ENCODE measurements at places on chromosomes 2 and 18.
A peak's percentile ranks its signal among the peaks of the same experiment; 100 is the strongest.

DNA sequence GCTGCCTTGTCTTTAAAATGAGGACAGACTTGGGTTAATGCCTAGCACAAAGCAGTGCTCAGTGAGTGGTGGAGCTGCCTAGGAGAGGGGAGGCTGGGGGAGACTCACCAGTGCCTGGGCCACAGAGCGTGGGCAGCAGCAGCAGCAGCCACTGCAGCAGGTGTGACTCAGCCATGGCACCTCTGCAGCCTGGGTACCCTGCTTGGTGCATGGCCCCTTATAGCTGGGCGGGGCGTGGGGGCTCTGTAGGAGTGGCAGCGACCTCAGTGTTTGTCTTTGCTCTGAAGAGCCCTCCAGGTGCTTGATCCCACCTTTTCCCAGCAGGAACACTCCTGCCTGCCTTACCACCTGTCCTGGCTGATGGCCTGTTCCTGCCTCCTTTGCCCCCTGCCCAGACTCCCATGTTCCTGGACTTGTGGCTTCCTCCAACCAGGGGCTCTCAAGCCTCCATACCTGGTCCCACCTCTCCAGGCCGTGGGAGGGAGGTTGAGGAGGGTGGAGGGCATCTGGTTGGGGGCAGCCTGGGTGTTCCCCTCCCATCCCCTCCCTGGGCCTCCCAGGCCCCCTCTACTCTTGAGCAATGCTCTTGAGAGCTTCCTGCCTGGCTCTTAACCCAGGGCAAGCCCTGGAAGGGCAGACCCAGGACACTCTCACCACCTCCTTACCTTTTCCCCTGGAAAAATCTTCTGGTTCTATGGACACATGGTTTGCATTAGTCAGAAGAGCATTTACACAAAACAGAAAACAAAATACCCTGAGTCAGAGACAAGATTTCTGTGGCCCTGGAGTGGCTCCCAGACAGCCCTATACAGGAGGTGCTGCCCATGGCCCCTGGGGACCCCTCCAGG, at the start of gene SFTPB:
TSS of gene SFTPB (minus strand) at position 191 of the 848 bp plus-strand sequence. CDS start at position 175, 16 bp downstream.
- DNase-seq: no peak

GRCh38 chr18:78892721-78893120, 86.9 kb upstream of the SALL3 start:
- DNase-seq: no peak

DNA sequence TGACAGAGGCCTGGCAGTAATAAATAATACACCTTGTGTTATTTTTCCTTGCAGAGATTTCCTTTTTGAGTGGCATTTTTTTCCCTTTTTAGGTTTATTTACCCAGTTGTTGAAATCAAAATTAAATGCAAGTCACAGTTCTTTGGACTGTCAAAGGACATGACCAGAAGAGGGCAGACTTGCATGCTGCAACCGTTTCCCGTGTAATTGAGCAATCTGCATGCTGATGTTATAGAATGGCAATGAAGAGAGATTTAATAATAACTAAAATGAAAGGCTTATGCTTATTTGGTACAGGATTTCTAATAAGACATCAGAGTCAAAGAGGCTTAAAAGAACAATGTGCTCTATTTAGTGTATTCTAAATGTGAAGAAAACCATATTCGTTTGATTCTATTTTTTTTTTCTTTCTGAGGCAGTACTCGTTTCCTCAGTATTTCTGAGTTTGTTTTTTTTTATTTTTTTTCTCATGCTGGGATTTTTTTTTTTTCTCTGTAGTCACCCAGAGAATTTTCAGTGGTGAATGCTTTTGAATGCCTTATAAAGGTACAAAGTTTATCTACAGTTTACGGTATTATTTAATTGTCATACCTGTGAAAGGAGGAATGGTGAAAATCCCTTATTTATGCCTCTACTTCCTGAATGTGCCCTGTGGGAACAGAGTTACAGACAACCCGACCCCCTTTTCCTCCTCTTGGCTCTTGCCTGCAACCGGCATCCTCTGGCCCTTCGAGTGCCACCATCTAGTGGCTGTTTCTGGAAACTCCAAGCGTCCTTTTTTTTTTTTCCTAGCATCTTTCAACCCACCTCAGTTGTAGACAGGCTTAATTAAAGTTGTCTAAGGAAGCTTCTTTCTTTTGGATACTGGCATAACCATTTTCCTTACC, 368.5 kb downstream of the LRRTM1 start:
- no peak for DNase-seq

DNA sequence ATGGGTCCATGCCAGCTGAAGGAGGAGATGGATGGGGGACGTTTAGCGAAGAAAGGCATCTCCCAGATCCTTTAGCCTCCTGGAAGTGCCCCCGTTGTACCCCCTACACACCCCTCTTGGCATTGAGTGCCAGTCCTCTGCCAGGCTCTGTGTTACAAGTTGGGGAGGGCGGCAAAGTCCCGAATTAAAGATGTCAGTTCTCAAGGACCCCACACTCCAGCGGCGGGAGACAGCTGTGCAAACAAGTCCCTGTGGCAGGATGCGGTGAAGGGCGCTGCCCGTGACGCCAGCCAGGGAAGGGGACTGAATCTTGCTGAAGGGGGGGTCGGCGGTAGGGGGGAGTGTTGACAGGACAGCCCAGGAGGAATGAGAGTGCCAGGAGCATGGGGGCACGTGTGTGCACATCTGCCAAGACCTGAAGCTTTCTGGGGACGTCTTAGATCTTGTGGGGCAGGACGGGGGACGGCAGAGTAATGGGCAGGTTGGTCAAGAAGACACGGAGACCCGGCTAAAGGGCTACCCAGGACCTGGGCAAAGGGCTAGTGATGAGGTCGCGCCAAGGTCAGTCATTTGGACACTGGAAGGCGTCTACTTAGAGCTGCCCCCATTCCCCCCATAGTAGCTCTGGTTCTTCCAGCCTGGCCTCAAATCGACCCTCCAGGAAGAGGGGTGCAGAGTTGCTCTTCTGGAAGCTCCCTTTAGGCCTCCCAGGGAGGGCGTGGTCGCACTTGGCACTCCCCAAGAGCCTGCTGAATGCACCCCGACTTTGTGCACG, 2.8 kb upstream of the CTDSP1 start:
- peak; percentile 52 for DNase-seq

GRCh38 chr2:65495251-65495877, 63.0 kb upstream of the SPRED2 start:
- no peak for DNase-seq

DNA sequence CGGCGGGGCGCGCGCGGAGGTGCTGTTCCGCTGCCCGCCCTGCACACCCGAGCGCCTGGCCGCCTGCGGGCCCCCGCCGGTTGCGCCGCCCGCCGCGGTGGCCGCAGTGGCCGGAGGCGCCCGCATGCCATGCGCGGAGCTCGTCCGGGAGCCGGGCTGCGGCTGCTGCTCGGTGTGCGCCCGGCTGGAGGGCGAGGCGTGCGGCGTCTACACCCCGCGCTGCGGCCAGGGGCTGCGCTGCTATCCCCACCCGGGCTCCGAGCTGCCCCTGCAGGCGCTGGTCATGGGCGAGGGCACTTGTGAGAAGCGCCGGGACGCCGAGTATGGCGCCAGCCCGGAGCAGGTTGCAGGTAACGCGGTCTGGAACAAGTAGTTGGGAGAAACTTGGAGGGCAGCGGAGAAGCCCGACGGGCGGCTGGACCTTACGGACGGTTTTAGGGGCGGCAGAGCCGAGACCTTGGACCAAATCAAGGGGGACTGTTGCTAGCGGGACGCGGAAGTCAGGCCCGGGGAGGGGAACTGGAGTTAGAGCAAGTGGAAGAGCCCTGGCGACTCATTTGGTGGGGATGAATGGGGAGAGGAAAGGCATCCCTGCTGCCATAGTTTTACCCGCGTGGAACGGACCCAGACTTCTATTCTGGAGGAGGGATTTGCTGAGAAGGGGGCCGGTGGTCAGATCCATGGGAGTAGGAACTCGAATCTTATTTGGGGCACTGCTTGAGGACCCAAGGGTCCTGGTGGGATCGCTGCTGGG, 573 bp downstream of the IGFBP2 start:
- DNase-seq: no peak

DNA sequence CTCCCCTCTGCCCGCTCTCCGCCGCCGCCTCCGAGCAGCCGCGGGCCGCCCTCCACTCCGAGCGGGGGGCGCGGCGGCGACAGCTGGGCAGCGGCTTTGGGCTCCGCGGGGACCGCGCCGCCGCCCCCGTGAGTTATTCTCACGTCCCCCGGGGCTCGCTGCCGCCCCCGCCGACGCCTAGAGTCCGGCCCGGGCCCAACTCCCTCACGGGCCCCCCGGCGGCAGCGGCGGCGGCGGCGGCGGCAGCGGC, 645 bp downstream of the MIB1 start:
- DNase-seq: no peak

GRCh38 chr18:47334966-47335365, 83.5 kb upstream of the SKOR2 start:
- DNase-seq: no peak

GRCh38 chr18:59878644-59879043, 21.2 kb upstream of the PMAIP1 start:
- no peak for DNase-seq

DNA sequence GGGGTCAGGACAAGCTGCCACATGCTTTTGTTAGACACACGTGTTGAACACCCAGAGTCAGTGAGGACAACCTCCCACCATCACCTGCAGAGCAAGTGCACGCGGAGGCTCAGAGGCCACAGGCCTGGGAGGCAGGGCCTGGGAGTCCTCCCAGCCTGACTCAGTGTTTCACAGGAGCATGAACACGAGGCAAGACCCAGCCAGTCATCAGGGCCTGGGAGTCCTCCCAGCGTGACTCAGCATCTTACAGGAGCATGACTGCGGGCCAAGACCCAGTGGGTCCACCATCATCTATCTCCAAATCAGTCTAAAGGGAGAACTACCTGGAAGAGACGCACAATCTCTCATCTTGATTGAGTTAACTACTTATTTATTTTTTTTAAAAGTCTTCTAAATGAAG, 112.6 kb upstream of the PXDN start:
- no peak for DNase-seq

GRCh38 chr2:126784045-126784444, 114.6 kb upstream of the TEX51 start:
- DNase-seq: no peak

GRCh38 chr18:8627107-8627472, 17.9 kb downstream of the RAB12 start:
- no peak for DNase-seq

- DNase-seq: no peak
Measured at GRCh38 chr2:137942833-137943677, 21.2 kb upstream of the HNMT start.

- DNase-seq: no peak
Measured at GRCh38 chr2:168851674-168852320, 38.4 kb downstream of the SPC25 start.

DNA sequence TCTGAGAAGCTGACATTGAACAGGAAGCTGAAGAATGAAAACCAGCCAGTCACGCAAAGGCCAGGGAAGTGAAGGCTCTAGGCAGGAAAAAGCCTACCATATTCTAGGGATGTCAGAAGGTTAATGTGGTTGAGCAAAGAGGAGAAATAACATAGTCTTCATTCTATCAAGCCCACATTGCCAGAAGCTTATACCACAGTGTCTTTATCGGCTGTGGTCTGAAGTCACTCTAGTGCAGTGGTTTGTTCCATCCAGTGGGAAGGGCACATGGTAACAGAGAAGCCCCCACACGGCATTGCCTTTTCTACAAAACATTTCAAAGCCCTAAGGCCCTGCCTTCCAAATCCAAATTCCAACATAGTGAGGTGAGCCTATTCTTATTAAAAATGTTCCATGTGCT, 311.3 kb downstream of the TNS1 start:
- DNase-seq: no peak

- no peak for DNase-seq
Measured at GRCh38 chr18:41721103-41721790, 233.8 kb upstream of the PIK3C3 start.

DNA sequence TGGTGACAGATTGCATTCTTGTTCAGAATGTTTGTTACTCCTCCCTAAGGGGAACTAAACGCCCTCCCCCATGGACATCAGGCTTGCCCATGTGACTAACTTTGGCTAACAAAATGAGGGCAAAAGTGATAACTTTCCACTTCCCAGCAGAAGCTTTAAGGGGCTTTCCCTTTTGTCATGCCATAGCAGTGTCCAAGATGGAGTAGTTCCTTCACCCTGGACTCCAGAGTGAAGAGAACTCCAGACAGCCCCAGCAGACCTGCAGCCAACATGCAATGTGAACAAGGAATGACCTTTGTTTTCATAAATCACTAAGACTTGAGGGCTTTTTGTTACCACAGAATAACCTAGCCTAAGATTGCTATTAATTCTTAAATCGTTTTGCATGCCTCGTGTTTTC, 163.5 kb downstream of the ZEB2 start:
- DNase-seq: no peak

- no peak for DNase-seq
Measured at GRCh38 chr2:237218756-237219155, 133.1 kb downstream of the COPS8 start.

- no peak for DNase-seq
Measured at GRCh38 chr18:457140-457519, 43.4 kb downstream of the COLEC12 start.

DNA sequence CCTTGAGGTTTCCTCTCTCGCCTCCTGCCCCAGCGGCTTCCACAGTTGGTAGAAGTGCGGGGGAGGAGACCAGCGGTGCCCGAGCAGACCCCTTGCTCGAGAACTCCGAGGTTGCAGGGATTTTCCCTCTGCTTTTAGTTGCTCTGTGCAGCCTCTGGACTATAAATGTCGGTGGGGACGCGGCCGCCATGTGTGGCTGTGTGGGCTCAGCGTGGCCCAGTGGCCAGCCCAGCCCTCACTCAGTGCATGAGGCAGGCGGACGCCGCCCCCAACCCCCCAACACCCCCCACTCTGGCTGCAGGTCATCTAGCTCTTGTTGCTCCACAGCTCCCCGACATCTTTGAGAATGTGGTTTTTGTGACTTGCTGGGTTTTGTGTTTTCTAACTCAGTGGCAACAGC, 15.3 kb upstream of the D2HGDH start:
- DNase-seq: no peak

- DNase-seq: no peak
Measured at GRCh38 chr2:136185981-136186776, 68.2 kb upstream of the CXCR4 start.

GRCh38 chr2:119647440-119648169, 31.4 kb upstream of the TMEM177 start:
- no peak for DNase-seq

DNA sequence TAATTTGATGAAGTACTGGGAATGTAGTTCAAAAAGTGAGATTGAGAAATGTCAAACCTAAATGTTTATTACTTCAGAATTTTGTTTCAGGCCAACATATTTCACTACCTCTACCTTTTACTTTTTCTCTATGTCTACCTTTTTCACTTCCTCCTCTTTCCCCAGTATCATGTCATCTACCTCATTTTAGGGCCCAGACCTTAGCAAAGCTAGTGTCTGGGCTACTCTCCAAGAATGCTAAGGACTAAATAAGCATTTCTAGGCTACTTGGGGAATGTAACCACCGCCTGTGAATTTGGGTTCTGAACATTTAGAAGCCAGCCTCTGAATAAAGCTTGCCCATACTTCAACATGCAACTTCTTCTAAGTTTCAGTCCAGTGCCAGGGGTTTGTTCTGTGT, 330.4 kb downstream of the SLC4A3 start:
- DNase-seq: no peak

DNA sequence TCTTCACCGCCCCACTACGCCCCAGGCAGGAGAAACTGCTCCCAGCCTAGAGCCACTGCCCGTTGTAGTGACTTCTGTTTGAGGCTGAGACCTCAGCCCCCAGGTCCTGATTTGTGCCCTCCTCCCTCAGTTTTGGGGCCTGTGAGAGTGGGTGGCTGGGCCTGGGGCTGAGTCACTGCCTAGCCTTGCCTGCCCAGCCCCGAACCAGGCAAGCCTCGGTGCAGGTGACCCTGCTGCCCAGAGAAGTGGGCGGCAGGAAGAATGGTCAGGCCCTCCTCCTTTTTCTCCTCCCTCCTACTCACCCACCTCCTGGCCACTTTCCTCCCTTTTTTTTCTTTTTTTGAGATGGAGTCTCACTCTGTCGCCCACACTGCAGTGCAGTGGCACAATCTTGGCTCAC, 66.6 kb downstream of the ZFP36L2 start:
- DNase-seq: no peak

Measured in stimulated activated CD8-positive, alpha-beta memory T cell treated with anti-CD3 and anti-CD28 coated beads, Interleukin-4, amount 100 ng/mL, for 1 hour (primary cell).